C1 segment of cervical spinal cord (tissue), 14 donors: ENCODE measurements at places on chromosomes 4 and X.

GRCh38 chr4:25927361-25928195 lies 13.6 kb downstream of the SMIM20 start:
- peak; percentile 52 for DNase-seq

DNA sequence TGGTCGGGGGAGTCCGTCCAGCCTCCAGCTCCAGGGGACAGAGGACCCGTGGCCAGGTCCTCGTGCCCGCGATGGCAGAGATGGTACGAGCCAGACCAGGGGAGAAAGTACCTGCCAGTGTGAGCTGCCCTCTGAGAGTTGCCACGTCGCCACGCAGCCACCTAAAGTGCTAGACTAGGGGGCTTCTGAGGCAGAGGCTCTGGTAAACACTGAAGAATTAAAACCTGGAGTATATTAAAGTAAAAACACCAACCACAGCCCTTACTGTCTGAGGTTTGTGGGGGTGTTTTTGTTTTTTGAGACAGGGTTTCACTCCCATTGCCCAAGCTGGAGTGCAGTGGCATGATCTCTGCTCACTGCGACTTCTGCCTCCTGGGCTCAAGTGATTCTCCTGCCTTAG lies 60.1 kb upstream of the SORCS2 start:
- no peak for DNase-seq

DNA sequence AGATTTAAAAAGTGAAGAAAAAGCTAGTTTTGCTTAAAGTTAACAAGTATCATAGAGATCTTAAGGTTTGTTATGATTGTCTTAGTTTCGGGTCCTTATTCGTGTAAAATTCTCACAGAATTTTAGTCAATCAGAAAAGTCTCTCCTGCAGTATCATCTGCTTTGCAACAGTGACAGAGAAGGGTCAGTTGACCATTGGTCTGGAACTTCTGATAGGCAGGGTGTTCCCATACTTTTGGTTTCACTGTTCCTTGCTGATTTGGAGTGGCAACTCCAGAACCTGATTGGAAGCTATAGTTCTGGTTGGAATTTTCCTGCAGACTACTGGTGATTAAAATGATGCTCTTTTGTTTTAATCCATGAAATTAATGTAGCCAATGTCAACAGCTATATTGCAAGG lies 1.8 kb downstream of the IL15 start:
- DNase-seq, result no peak

DNA sequence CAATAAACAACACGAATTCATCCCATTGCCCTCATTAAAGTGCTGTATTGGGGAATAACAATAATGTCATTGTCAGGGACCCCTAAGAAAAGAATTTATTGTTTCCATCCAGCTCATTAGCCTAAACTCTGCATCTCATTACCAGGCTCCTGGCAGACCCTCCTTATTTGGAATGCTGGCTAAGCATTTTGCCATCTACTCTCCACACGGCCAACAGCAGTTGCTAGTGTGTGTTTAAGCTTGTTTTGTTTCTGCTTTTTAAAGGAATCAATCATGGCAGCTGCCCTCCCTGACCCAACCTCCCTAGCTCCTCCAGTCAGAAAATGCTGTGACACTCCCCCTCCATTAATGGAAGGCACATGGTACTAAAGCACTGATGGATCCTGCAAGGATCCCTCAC lies 43.5 kb downstream of the GATB start:
- DNase-seq, result peak; percentile 48

DNA sequence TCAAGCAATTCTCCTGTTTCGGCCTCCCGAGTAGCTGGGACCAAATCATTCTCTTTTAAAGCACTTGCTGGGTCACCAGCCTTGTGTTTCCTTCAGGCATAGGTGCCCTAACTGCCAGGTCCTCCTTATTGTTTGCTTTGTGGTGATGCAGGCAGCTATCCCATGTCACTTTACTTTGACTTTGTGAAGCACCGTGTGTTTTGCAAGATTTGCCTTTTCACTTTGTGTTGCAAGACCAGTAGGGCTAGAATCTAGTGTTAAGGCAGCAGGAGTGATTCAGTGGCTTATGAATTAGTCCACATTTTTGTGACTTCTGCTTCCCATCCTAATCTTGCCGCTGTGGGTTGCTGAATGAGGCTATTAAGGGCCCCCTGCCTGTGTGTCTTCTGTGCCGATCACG lies 20.2 kb downstream of the SYAP1 start:
- DNase-seq, result no peak

GRCh38 chr4:165634766-165635165 lies 238.3 kb upstream of the TLL1 start:
- DNase-seq, result no peak

DNA sequence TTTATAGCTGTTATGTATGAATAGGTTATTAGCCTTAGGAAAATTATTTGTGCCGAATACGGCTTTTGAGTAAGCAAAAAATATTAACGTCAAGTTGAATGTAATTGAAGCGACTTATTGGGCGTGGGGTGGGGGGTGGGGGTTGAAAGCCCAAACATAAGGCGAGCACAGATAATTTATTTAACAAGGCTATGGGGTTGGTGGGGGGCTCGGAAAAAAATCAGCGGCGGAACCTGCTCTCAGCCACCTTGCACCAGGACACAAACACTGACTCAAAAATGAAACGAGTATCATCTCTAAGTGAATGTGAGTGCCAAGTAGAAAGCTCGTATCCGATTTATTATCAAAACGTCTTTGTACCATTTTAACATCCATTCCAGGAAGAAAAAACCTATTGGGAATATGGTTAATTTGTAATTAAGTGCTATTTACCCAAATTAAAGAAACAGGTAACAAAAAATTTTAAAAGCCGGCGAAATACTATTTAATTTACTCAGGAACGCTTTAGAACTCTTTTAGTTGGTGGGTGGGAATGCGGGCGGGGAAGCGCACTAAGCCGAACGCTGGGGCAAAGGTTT lies 902 bp upstream of the LARP1B start:
- DNase-seq, result no peak
